M059J (cell line): ENCODE measurements at places on chromosomes 13 and 19. TPM values are rescaled to one million over a fixed set of nuclear protein-coding genes. Genes with fewer than 3 reads are reported as not detected.

ANKRD27 gene
- total RNA-seq: 43.3 and 48.3 TPM in 2 replicates

MBNL2 gene
- total RNA-seq: 57.2 and 72.8 TPM in 2 replicates

RDH8 gene
- total RNA-seq: not detected in 2 replicates

FPR1 gene
- total RNA-seq: 3.6 and 3.8 TPM in 2 replicates

- peak; percentile 63 for DNase-seq
These were observed 166.1 kb upstream of the MYO16 start for GRCh38 chr13:108463340-108463739.

GRCh38 chr13:64697226-64697625 is 2532.9 kb downstream of the PCDH9 start:
- no peak for DNase-seq

DNA sequence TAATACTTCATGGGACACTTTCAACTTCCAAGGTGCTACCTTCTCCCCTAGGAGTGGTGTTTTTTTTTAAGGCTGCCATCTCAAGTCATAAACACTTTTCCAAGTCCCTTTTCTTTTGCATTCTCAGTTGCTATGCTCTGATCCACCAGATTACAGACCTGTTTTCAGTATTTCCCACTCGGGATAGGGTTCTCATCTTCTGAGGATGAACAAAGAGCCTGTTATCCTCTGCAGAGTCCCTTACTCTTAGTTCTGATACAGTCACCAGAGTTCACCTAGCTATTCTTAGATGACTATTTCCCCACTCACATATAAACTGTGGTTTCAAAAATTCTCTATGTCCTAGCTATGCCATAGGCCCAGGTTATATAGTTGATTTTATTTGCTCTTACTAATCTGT is 15.9 kb downstream of the ZDHHC20 start:
- peak; percentile 23 for DNase-seq

GRCh38 chr13:73902296-73902695 is 231.9 kb downstream of the KLF12 start:
- no peak for DNase-seq

- no peak for DNase-seq
These were observed 183.2 kb downstream of the GPC6 start for GRCh38 chr13:93409816-93410215.

DNA sequence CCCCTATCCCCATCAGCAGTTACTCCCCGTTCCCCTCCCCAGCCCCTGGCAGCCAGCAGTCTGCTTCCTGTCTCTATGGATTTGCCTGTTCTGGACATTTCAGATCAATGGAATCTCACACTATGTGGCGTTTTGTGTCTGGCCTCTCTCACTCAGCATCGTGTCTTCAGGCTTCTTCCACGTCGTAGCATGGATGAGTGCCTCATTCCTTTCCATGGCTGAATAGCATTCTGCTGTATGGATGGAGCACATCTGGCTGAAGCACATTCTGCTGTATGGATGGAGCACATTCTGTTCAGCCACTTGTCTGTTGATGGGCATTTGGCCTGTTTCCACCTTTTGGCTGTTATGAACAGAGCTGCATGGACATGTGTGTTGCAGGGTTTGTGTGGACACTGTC is 29.5 kb downstream of the CRTC1 start:
- DNase-seq: no peak

DNA sequence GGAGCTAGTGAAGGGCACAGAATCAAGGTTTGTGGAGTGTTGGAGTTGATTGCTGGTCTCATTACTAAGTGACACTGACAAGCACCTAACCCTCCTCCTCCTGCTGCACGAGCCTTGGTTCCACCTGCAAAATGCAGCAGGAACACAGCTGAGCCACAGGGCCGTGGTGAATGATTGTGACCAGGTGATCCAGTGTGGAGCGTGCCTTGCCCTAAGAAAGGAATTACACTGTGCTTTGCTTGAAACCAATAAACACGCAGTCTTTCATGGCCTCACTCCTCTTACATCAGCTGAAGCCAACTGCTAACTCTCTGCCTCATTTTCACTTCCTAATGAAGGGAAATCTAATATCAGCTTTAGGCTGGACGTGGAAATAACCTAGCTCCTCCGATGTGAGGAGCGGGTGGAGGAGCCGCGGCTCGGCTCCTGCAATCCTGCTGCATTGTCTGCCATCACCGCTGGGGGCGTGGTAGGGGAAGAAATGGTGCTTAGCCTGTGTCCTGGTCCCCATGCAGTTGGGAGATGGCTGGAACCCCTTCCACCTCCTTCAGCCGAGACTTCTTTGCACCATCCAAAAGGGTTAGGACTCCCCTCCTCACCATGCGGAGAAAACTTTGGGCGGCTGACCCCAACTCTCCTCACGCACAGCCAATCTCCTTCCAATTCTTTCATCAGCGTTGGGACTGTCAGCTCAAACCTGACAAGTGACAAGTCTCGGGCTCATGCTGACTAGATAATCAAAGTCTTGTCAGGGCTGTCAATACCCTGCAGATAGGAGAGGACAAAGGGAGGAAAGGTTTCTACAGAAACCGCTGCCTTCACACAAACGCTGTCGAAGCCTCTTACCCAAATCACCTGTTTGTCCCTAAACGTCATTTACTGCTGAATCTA is 427.9 kb downstream of the ZNF536 start:
- peak; percentile 1 for DNase-seq

- DNase-seq: no peak
These were observed 9.5 kb downstream of the CYP4F22 start for GRCh38 chr19:15517778-15518177.

GRCh38 chr13:111662451-111662850 is 342.0 kb downstream of the TEX29 start:
- no peak for DNase-seq

GRCh38 chr13:106186366-106187030 is 349.0 kb downstream of the EFNB2 start:
- DNase-seq: peak; percentile 49

GRCh38 chr13:60112771-60113170 is 51.0 kb downstream of the DIAPH3 start:
- peak; percentile 7 for DNase-seq

GRCh38 chr13:75945841-75946482 is 309.8 kb downstream of the LMO7 start:
- no peak for DNase-seq

- peak; percentile 53 for DNase-seq
These were observed 1.8 kb downstream of the DBP start for GRCh38 chr19:48635263-48635965.

DNA sequence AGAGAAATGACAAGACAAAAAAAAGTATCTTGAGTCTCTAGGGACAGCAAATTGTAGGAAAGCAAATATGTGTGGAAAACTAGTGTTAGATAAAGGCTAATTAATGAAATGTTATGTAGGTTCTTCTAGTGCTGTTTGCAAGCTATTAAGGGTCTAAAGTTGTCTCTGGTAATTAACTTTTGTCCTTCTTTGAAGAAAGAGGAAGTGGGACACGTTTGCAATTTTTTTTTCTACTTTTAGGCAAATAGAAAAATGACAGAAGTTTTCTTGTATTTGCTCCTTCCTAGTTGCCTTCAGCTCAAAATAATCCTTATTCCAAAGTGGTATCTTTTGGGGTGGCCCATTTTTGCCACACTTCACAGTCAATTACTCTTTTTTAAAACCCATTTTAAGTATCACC is 1877.7 kb upstream of the PRR20A start:
- DNase-seq: no peak

GRCh38 chr13:112956571-112957294 is 12.3 kb upstream of the MCF2L start:
- DNase-seq: no peak
